Fibroblast of upper back skin (primary cell): ENCODE measurements at places on chromosomes 5 and 9.

DNA sequence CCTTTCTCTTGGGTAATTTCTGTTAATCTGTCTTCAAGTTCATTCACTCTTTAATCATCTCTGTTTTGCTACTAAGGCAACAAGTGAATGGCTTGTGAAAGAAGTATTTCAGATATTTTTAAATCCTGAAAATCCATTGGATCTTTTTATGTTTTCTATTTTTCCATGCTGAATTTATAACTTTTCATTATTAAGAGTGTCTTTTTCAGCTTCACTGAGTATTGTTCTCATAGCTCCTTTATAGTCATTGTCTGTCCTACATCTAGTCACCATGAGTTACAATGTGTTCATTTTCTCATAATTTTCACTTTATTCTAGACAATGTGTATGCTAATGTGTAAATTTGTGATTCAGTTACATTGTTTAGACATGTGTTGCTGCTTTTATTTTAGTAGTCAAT is 556.4 kb downstream of the TUSC1 start:
- no peak for DNase-seq

DNA sequence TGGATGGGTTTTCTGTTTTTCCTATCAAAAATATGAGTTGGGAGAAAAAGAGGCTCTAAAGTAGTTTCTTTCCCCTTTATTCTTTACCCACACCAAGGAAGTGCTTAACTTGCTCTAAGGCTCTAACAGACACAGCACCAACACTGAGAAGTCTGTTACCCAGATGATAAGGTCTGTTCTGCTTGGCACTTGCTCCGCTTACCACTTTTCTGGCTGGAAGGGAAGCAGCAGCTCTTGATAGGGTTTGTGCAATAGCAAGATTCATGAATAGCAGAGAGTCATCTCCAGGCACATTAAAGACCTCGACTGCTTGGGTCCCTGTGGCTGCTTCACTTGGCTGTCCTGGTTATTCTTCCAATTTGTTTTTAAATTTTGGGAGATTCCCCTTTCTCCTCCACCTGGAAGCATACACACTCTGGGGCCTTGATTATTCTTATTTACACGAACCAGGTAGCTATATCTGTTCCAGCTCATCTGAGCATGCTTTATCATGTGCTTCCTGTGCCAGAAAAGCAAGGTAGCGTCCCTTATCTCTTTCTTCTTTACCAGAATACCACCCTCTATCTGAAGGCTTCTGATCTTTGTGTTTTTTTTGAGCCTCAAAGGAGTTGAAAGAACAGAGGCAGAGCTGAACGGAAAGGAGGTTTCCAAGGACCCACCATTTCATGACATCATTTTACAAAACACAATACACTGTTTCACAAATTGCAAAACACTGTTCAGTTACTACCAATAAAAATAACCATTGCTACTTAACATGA is 24.8 kb downstream of the PPP3R2 start:
- no peak for DNase-seq

DNA sequence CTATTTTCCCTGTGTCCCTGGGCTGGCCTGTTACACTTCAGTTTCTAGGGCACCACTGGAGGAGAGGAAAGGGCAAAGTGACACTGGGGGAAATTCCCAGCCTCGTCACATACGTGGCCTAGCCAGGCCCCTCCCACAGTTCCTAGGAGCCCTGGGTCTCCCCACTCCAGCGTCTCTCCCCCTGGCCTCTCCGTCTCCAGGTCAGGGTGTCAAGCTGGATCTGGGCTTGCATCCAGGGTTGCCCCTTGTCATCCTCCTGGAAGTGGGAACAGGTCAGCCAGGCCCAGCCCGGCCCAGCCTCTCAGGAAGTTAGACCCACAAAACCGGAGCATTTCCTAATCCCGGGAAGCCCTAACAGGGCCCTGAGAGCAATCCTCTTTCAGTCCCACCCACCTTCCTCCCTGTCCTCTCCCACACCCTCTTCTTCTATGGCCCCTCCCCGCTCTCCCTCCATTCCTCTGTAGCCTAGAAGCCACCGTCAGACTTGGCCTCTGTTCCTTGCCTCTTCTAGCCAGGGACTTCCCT is 4.7 kb upstream of the TNIP1 start:
- no peak for DNase-seq

DNA sequence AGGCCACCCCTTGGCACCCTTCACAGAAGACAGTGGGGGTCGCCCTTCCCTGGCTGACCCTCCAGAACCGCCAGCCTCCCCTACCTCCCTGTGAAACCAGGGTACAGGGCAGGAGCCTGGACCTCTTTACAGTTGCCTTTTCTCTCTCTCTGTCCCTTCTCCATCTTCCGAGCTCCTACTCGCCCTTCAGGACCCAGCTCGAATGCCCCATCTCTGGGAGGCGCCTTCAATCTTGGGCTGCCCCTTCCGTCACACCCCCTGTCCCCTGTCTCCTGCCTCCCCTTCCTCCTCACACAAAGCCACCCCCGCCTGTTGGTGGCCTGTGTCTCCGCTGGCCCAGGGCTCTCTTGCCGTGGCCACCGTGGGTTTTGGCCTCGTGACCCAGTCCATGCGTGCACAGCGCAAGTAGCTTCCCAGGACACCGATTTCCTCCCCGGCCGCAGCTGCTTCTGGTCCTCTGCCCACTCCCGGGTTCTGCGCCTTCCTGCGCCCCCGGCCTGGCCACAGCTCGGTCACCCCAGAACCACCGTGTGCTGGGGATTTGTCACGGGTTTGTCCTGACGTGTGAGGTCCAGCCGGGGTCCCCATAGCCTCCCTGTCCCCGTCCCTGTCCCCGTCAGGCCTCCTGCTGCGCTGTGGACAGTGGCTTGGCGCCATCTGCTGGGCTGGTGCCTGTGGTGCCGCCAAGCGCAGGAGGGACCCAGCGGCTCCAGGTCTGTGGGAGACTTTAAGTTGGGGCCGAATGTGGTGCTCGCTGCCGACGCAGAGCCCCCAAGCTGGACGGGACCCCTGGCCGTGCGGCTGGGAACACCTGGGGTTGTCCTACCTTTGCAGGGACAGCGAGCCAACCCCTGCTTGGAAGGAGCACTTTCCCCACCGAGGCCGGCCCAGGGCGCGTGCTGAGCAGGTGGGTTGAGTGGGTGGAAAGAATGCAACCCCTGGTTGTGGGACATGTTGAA is 4.0 kb upstream of the TMEM250 start:
- DNase-seq = peak; percentile 40

GRCh38 chr5:2258861-2259260 is 376.1 kb upstream of the IRX4 start:
- DNase-seq = no peak

DNA sequence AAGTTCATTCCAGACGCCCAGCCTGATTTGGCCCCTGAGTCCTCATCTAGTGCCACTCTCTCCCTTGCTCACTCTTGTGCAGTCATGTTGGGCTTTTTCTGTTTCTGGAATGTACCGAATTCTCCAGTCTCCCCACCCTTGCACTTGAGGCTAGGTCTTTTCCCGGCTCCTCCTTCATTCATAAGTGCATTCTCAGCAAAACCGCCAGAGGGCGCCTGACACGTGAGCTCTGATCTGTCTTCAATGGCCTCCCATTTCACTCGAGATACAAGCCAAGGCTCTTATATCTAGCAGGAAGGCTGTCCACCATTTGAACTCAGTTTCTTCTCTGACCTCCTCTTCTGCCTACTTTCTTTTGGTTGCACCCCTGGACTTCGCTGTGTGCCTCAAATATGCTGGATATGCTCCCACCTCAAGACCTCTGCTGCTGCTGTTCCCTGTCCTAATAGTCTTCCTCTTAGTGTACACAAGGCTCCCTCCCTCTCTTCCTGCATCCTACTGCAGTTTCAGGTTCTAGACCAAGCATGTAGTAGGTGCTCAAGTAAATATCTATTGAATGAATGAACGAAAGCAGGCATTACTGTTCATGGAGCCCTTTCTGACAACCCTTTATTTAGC is 568.1 kb upstream of the WWC1 start:
- peak; percentile 87 for DNase-seq

DNA sequence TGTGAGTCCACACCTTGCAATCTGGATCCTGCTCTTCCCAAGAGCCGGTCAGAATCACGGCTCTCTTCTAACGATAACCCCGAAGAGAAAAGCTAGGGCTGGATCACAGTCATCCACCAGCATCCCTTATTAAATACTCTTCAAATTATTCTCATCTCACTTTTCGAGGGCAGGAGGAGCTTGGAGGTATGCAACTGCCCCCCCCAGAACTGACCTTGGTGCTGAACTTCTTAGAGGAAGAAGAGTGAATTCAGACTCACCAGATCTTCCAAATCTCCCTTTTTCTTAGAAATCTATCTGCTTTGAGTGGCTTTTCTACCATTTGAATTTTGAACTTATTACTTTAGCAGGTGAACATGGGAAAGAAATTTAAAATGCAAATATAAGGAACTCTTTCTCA is 75.7 kb downstream of the MED10 start:
- DNase-seq = no peak

DNA sequence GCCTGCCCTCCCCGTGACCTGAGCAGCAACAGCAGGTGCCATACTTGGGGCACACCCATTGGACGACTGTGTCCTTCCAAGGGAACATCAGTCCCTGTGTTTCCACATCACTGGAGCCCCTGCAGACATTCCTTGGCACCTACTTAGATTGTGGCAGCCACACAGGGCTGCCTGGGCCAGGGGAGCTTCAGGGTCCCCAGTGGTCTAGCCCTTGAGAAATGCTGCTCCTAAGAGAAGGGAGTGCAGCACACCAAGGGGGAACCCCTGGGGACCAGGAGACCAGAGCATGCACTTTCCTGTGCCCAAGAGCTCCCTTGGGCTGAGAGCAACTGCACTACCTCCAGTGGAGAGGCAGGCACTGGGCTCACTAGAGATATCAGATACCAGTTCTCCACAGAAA is 20.1 kb upstream of the ABLIM3 start:
- DNase-seq = no peak

DNA sequence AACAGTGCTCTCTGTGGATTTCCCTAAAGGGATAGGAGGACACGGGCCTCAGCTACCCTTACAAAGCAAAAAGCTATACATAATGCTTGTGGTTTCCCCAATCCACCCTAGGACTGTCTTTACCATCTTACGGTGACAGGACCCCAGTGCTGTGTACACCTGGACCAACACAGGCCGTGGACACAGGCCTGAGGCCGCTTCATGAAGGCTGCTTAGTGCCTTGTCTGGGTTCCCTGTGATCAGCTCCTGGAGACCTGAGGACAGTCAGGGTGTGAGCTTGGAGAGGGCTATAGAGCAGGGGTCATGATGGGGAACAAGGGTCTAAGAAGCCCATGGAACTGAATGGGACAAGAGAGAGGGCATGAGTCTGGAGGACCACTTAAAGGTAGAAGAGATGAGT is 2.9 kb downstream of the FANCG start:
- DNase-seq = no peak

DNA sequence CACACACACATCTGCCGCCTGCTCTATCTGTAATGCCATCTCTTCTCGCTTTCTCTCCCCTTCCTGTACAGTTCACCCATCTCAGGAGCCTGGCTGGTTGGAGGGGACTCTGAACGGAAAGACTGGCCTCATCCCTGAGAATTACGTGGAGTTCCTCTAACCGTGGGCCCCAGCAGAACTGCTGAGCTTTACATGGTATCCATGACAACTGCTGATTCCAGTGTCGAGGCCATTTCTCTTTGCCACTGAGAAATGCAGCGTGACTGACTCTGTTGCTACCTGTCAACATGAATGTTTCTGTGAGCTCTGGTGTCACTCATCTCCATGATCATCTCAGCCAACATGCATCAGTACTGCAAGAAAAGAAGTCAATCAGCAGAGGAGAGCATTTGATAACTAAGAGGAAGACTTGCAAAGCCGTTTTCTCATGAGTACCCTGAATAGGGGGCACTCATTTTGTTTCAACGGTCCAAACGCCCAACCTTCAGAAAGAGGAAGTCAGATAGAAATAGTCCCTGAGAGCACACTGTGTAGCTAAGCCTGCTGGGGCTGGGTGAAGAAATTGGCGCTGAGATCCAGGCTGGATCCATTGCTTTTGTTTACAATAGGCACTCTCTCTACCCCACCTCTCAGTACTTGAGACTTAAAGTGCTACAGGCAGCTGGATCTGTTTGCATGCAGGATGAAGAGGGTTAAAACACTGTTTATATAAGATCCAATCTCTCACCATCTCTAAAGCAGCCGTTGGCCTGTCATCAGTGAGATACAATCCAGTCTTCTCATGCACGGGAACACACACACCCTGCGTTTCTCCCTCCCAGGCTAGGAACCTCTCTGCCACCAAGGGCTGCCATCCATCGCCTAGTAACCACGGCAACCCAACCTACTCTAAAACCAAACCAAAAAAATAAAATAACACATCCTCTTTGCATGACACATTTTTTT is 180.9 kb downstream of the NR3C1 start:
- no peak for DNase-seq

DNA sequence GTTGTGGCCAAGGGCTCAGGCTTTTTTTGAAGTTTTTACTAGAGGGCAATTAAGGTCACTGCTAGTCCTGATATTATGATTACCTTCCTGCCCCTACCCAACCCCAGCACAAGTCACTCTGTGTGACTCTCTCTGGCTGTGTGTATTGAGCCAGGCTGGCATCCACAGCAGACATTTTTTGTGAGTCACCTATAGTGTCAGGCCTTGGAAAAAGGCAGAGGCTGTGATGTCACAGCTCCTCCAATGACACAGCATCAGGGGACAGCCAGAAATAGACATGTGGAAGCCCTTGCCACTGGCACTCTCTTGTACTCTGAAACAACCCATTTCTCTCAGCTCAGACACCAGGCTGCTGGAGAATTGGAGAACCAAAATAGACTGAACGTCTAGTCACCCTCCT is 145.4 kb downstream of the NMUR2 start:
- DNase-seq = no peak

GRCh38 chr9:18717759-18718158 is 243.8 kb downstream of the ADAMTSL1 start:
- no peak for DNase-seq
